ENCODE measurements at places on chromosomes 7 and 10.

- no peak for DNase-seq
These were observed 149.3 kb upstream of the YAE1 start for GRCh38 chr7:39416866-39417265.

GRCh38 chr7:93307131-93307660, 75.0 kb downstream of the VPS50 start:
- DNase-seq: no peak

DNA sequence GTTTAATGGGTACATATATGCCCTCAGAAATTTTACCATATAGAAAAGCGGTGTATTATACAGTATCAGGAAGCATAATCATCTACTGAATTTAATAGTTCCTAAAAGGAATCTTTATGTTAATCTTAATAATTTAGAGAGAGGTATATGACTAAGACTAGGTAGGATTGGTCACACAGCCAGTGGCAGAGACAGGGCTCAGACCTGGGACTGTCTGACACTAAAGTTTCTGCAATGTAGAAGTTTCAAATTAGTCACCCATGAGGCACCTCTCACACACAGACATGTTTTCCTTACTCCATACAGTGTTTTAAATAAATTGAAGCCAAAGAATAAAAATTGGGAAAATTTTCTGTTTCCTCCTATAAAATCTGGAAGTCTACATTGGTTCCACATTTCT, 72.8 kb upstream of the ADRA2A start:
- no peak for DNase-seq

GRCh38 chr10:72334825-72335393, 19.8 kb downstream of the DNAJB12 start:
- peak; percentile 93 for DNase-seq

- DNase-seq: no peak
These were observed 288.2 kb downstream of the ADK start for GRCh38 chr10:74439213-74439612.

DNA sequence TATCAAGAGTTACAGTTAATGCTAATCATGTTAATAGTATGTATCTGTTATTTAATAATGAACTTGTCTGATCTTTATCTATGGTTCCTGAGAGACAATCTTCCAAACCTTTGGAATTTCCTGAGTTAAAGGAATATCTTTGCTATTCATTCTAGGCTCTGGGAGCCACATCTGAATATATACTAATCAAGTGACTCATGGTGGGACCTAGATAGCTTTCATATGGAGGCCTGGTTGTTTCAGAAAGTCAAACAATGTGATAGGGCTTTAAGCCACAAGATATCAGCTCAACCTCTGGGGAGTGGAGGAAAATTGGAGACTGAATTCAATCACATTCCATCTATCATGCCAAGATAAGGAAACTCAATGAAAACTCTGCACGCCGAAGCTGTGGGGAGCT, 746.4 kb downstream of the TNS3 start:
- DNase-seq: no peak

GRCh38 chr7:40356312-40356711, 221.5 kb downstream of the SUGCT start:
- DNase-seq: no peak

All from sigmoid colon (tissue), 7 donors.